ENCODE measurements at places on chromosomes 12 and 14.

DNA sequence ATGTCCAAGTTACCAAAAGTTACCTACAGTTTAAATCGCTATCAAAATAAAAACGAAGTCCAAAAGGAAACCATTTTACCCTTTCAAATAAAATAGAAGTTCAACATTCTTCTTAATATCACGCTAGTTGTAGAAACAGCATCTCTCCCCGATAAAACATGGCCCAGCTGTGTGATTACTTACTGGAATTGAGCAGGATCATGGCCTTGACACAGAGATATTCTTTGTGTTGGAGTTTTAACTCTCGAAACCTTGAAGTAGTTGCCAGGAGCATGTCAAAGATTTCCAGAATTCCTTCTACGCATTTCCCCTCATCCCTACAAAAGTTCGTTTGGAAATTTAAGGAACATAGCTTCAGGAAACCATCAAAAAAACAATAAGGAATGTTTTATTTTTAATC lies 44.8 kb downstream of the ESR2 start:
- no peak for DNase-seq

DNA sequence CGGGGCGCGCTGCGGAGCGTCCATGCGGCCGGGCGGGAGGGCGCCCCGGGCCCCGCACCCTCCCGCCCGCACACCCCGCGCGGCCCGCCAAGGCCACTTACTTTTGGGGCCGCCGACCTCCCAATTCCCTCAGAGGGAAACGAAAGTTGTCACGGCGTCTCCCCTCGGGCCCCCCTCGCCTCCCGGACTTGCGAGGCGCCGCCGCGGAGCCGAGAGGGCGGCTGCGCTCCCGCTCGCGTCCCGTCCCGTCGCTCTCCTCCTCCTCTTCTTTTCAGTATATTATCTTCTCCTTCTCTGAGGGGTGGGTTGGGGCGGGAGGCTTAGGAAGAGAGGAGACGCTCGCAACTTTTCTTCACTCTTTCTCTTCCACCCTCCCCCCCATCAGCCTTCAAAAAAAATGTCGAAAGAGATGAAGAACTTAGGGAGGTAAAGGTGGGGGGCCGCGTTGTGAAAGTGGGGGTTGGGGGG lies 613 bp downstream of the DUSP16 start:
- DNase-seq, result no peak

DNA sequence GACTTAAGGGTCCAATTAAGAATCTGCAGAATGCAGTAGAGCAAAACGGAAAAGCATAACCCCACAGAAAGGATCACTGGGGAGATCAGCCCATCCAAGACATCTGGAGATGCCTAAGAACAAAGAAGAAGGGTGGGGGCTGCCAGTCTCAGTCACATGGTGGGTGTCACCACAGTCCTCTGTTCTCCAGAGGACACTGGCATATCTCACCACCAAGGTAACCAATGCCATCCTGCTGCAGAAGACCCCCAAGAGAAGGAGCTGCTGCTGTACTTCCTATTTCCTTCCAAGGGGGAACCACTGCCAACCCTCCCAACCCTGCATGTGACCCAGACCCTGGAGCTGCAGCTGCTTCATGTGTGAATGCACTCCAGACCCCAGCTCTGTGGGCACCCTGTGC lies 91.2 kb downstream of the PTGER2 start:
- no peak for DNase-seq

GRCh38 chr12:79665212-79665887 lies 25.4 kb downstream of the PAWR start:
- DNase-seq, result no peak

DNA sequence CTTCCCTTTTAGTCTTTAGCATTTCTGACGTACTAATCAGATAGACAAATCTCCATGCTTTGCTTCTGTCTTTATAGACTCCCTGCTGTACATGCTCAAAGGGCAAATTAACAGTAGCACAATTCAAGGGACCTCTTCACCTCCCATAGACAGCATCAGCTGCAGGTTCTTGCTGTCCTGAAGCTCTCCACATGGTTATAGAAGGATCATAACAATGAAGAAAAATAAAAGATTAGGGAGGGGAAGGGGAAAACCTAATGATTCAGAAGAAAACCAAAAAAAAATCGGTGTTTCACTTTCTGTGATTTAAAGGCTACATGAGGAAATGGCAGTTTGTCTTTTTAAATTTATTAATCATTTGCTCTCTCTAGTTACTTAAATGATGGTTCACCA lies 155.5 kb downstream of the PTCSC3 start:
- DNase-seq, result no peak

DNA sequence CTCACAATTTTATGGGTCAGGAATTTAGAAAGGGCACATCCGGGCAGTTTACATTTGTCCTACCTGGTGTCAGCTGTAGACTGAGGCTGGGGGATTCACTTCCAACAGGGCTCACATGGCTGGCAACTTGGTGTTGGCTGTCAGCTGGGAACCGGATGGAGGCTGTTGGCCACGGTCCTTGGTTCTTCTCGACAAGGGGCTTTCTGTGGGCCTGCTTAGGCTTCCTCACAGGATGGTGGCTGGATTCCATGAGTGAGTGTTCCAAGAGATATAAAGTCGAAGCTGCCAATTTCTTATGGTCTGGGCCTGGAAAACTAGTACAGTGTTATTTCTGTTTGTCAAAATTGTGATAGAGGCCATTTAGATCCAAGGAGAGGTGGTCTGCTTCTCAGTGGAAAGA lies 127.9 kb downstream of the PTCSC3 start:
- no peak for DNase-seq

GRCh38 chr12:12442548-12443071 lies 85.7 kb downstream of the BORCS5 start:
- no peak for DNase-seq

- no peak for DNase-seq
Measured at GRCh38 chr12:27780612-27781408, 774 bp upstream of the MANSC4 start.

DNA sequence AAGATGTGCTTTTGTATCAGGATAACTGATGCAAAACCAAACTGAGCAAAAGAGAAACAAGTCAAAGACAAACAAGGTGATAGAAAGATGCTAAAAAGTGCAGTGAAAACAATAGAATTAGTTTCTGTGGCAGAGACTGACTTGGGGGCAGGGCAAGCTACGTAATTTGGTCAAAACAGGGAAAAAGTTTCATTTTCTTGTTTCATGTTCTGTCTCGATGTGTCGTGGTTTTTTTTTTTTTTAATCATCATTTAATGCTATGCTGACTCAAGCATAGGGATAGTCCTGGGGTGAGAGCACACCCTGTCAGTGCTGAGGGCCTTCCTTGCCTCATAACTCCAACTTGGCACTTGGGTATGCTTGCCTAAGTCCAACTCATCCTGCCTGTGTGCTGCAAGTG lies 144.1 kb upstream of the PTPRQ start:
- no peak for DNase-seq

GRCh38 chr12:88298761-88299242 lies 156.7 kb downstream of the TMTC3 start:
- no peak for DNase-seq

Data from vagina (tissue), 2 donors.